Activated naive CD4-positive, alpha-beta T cell treated with anti-CD3 and anti-CD28 coated beads for 36 hours (primary cell): ENCODE measurements at places on chromosomes 2 and 18. TPM values are rescaled to one million over a fixed set of nuclear protein-coding genes. Genes with fewer than 3 reads are reported as not detected.

Gene MOGAT1
- total RNA-seq: not detected

Gene CYBRD1
- 0.76 TPM for total RNA-seq

Gene SF3B6
- total RNA-seq: 151 TPM

Gene SERPINB2
- not detected for total RNA-seq

Gene MBOAT2
- 4.1 TPM for total RNA-seq

GRCh38 chr2:150595803-150596470 lies 108.5 kb upstream of the RND3 start:
- H3K27me3 ChIP-seq: peaks cover 2% of the 10 kb centered on the region
- no peak overlapping the region for H3K4me3 ChIP-seq
- H3K4me1 ChIP-seq: no peaks in the 10 kb centered on the region
- H3K27ac ChIP-seq: no peak overlapping the region
- no peak for DNase-seq
- no peaks in the 10 kb centered on the region for H3K36me3 ChIP-seq

- no peak overlapping the region for H3K4me3 ChIP-seq
- no peaks in the 10 kb centered on the region for H3K36me3 ChIP-seq
- H3K27me3 ChIP-seq: no peaks in the 10 kb centered on the region
Observed at GRCh38 chr2:83461135-83461534, 997.9 kb downstream of the SUCLG1 start.

- H3K27me3 ChIP-seq: peaks cover 6% of the 10 kb centered on the region
- no peaks in the 10 kb centered on the region for H3K4me1 ChIP-seq
- no peaks in the 10 kb centered on the region for H3K36me3 ChIP-seq
- H3K27ac ChIP-seq: no peak overlapping the region
Observed at GRCh38 chr2:149080099-149080498, 41.6 kb downstream of the LYPD6B start.

DNA sequence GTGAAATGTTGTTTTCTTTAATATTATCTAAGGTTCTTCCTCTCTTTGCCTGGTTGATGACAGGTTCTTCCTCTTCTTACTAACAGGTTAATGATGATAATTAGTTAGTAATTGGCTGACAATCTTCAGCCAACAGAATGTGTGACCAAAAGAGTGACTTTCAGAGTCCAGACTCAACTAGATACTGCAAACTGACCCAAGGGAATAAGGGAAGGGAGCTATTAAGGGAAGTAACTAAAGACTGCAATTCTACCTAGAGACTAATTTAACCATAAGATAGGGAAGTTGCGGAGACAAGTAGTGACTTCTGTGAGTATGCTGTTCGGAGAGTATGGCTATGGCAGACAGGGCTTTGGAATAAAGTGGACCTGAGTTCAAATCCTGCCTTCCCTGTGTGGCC lies 127.3 kb upstream of the TACR1 start:
- no peak for DNase-seq
- no peak overlapping the region for H3K4me3 ChIP-seq
- no peak overlapping the region for H3K27ac ChIP-seq
- peaks cover 2% of the 10 kb centered on the region for H3K4me1 ChIP-seq
